Tibial nerve (tissue), 4 donors: ENCODE measurements at places on chromosomes 6 and 20. TPM values are rescaled to one million over a fixed set of nuclear protein-coding genes. Genes with fewer than 3 reads are reported as not detected.

DNA sequence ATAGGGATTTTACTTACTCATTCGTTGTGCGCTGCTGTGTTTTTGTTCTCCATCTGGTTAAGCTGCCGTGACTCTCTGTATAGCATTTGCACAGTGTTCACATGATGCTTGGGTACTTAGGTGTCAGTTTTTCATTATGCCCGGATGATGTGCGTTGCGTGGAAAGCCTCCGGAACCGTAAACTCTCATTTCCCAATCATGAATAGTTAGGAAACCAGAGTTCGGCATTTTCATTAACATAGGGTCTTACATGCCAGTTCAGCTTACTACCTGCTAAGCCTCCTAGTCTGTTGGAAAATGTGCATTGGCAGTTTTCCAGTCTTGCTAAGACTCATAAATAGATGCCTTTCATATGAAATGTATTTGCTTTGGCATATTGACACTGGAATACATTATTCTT, 483.4 kb upstream of the FLRT3 start:
- DNase-seq = no peak

GRCh38 chr6:63441266-63441956, 121.6 kb upstream of the LGSN start:
- no peak for DNase-seq

- DNase-seq = no peak
These were observed 41.4 kb downstream of the MYT1 start for GRCh38 chr20:64205611-64206026.

PTPN1 gene
- total RNA-seq = 24.6 TPM
